Mesothelial cell of epicardium (in vitro differentiated cells): ENCODE measurements at places on chromosomes 3 and 15. TPM values are rescaled to one million over a fixed set of nuclear protein-coding genes. Genes with fewer than 3 reads are reported as not detected.

Gene FOXP1
- total RNA-seq = 170 to 187 TPM (median 183 TPM) in 3 replicates

- no peaks in the 10 kb centered on the region for H3K36me3 ChIP-seq
- no peaks in the 10 kb centered on the region for H3K27me3 ChIP-seq
- H3K27ac ChIP-seq = peak overlapping the region; percentile 95
- peaks cover 44% of the 10 kb centered on the region for H3K4me1 ChIP-seq
Measured at GRCh38 chr15:84747416-84748273, 747 bp upstream of the ZNF592 start.

DNA sequence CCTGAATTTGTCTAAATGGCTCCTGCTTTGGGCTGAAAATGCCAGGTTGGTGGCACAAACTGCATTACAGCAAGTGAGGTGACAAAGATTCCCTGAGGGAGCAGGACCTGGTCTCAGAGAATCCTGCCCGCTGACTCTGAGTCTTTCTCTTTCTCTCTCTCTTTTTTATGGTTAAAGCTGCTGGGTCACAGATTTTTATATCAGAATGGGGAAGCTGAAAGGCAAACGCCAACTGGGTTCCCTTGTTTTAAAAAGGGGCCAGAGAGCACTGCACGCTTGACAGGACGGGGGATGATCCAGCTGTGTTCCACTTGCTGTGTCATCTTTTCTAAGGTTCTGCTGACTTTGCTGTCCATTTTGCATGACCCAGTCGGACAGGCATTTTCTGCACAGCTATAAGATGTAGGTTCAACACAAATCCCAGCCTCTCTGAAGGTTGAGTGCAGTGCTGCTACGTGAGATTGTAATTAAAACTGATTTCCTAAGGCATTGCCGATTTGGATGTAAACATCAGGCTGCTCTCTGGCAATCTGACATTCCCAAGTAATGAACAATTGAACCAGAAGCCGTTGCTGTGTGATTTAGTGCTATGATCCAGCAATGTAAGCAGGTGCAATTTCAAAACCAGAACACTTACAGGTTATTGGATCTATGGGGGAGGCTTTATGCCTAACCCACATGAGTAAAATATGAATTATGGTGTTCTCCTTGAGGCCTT, 25.8 kb downstream of the ARHGEF3 start:
- peaks cover 42% of the 10 kb centered on the region for H3K4me1 ChIP-seq
- DNase-seq = no peak
- no peaks in the 10 kb centered on the region for H3K27me3 ChIP-seq
- no peak overlapping the region for H3K4me3 ChIP-seq
- peaks cover 20% of the 10 kb centered on the region for H3K36me3 ChIP-seq

GRCh38 chr3:71702131-71703024, 22.8 kb downstream of the EIF4E3 start:
- H3K36me3 ChIP-seq = peaks cover 12% of the 10 kb centered on the region
- H3K27ac ChIP-seq = no peak overlapping the region
- no peak for DNase-seq
- H3K4me1 ChIP-seq = peaks cover 14% of the 10 kb centered on the region
- H3K4me3 ChIP-seq = no peak overlapping the region
- no peaks in the 10 kb centered on the region for H3K27me3 ChIP-seq
